ENCODE measurements at places on chromosomes 7 and 10. TPM values are rescaled to one million over a fixed set of nuclear protein-coding genes. Genes with fewer than 3 reads are reported as not detected.

DNA sequence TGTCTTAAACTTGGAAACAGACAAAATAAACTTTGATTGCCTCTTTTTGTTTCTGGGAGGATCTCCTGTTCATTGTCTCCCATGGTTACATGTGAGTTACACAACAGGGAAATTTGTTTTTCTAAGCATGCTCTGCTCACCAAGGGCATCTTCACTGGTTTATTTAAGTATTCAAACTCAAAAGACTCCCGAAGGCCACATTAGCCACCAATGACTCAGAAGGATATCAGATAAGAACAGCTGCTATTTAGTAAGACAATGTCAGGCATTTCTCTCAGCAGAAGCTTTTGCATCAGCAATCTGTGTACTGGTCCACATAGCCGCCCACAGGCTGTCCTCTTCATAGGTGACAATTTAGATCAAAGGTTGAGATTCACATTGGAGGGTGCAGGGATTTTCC is 19.3 kb downstream of the OR6B1 start:
- peak; percentile 69 for DNase-seq

DNA sequence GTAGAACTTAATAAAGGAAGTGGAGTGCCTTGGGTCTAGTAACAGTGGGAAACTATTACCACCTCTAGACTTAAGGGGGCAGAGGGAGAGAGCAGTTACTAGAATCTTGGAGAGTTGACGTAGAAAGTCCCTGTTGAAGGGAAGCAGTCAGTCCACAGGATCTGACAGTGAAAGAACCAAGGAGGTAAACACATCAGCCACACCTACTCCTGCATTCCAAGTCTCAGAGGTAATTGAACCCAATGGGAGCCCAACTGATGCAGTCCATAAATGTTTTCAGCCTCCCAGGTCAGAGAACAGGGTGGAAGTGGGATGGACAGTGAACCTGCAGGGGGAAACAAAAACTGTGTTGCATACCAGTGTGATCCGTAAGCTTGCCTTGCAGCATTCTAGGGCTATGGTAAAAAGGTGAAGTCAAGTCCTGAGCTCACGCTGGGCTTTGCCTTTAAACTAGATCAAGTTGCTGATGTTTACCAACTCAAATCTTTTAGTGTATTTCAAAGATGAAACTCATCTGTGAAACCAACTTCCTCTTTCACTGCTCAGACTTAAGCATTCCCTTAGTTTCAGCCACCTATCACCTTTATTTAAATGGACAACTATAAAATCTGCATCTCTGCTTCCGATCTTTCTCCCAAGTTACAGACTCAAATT is 57.2 kb downstream of the SLC16A12 start:
- DNase-seq = no peak

DNA sequence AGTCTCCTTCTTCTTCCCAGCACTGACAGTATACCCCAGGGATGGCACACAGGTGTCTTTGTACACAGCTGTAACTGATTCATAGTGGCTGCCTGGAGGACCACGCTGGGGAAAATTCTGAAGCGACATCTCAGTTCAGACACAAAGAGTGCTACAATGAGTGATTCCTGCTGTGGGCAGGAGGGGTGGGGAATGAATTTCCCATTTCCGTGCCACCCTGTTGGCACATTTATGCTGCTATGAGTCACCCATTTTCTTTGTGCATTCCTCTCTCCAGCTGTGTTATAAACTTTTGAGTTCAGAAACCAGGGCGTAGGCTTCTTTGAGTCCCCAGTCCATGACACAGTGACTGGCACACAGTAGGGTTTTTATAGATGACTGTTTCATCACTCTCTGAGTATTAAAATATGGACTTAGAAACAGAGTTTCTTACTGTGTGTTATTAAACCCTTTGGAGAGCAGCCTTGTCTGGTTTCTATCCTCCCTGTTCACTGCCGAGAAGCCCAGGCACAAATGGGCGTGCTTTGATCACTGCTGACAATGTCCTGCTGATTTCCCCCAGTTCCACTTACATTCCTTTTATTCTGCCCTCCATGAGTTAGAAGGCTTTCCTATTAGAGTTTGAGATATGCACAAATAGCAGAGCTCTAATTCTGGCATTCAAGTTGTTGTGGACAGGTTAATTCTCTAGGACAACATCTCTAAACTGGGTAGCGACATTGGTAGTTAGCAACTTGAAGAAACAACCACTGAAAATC is 24.0 kb upstream of the NPS start:
- no peak for DNase-seq

CARD11 gene
- 31.0 TPM for total RNA-seq

All from kidney epithelial cell (primary cell).